ENCODE measurements at places on chromosomes 7 and 10. TPM values are rescaled to one million over a fixed set of nuclear protein-coding genes. Genes with fewer than 3 reads are reported as not detected.
A peak's percentile ranks its signal among the peaks of the same experiment; 100 is the strongest.

PDE6C gene
- total RNA-seq, result not detected

LYZL2 gene
- total RNA-seq, result not detected

- no peaks in the 10 kb centered on the region for H3K27me3 ChIP-seq
- no peak overlapping the region for H3K4me3 ChIP-seq
- H3K27ac ChIP-seq, result no peak overlapping the region
Measured at GRCh38 chr7:36215457-36215765, 62.4 kb downstream of the EEPD1 start.

DNA sequence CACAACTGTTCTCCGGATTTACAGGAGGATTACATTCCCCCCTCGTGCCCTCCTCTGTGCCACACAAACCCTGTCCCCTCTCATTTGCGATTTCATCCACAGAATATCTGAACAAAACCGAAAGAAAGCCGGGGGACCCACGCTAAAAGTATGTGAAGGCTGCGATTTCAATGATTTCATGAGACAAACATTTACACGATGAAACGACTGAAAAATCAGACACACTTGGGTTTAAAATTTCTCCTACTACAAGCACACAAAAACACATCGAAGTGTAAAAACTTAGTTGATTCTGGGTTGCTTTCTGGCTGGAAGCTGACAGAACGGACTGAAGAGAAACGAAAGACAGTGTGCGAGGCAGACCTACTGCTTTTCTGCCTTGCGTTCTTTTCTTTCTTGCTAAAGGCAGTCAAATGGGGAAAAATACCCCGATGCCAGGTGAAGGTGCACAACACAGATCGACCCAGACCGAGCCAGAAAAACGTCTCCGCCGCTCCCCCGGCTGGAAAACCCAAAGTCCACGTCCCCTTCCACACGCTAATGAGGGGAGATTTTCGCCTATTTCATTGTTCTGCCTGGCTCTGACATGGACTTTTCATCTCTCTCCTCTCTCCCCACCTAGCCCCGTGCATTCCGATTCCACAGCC, 1.2 kb downstream of the HIPK2 start:
- DNase-seq, result peak; percentile 65
- no peaks in the 10 kb centered on the region for H3K4me1 ChIP-seq
- no peaks in the 10 kb centered on the region for H3K36me3 ChIP-seq
